ENCODE measurements at places on chromosomes 1 and 21. TPM values are rescaled to one million over a fixed set of nuclear protein-coding genes. Genes with fewer than 3 reads are reported as not detected.

Gene C4BPA
- total RNA-seq, result not detected

Gene ITLN2
- 2.4 TPM for total RNA-seq

- no peaks in the 10 kb centered on the region for H3K27me3 ChIP-seq
- no peak overlapping the region for H3K27ac ChIP-seq
- no peak for DNase-seq
- H3K4me1 ChIP-seq, result no peaks in the 10 kb centered on the region
- peaks cover 20% of the 10 kb centered on the region for H3K36me3 ChIP-seq
Measured at GRCh38 chr1:39048745-39049370, 22.7 kb downstream of the NDUFS5 start.

GRCh38 chr1:1173793-1174415 is at the start of gene TTLL10:
Gene TTLL10 (plus strand): TSS chr1:1173880. CDS start chr1:1179216, 5,336 bp downstream.
- no peaks in the 10 kb centered on the region for H3K27me3 ChIP-seq
- peaks cover 3% of the 10 kb centered on the region for H3K4me1 ChIP-seq
- peaks cover 12% of the 10 kb centered on the region for H3K36me3 ChIP-seq
- H3K27ac ChIP-seq, result no peak within 1 kb of the TSS

Gene LRRC38
- total RNA-seq, result 0.72 TPM

DNA sequence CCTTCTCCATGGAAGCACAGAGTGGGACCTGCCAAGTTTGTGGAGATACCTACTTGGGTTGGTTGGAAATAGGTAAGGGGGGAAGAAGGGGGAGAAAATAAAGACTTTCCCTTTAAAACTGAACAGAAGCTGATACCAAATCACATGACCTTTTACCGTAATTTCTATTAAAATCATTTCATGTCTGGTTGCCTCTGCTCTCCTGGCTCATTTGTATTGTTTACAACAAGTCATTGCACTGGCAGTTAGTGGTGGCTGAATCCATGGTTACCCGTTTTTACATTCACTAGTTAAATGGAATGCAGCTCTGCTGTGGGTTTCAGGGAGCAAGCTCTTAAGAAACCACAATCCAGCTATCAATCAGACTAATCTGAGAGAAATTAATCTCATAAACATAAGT is 353.7 kb upstream of the ESRRG start:
- H3K4me1 ChIP-seq, result no peaks in the 10 kb centered on the region
- no peak overlapping the region for H3K4me3 ChIP-seq
- no peak for DNase-seq

GRCh38 chr1:204706838-204707509 is 21.4 kb upstream of the LRRN2 start:
- DNase-seq, result peak; percentile 79
- peaks cover 25% of the 10 kb centered on the region for H3K27me3 ChIP-seq
- H3K27ac ChIP-seq, result no peak overlapping the region
- no peaks in the 10 kb centered on the region for H3K36me3 ChIP-seq

DNA sequence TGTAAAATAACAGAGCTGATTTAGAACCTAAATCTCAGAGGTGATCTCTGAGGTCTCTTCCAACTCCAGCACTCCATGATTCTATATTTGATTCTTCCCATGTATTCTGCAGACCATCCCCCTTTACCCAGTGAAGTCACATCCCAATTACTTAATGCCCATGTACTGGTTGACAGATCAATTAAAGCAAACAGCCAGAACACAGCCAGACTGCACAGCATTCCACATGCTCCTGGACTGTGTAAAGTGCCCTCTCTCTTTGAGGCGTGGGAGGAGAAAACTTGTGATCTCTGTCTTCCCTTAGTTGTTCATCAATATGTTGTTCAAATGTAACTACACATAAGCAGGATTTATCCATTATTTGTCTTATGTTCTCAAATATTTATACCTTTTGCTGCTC is 18.1 kb downstream of the NOS1AP start:
- H3K4me1 ChIP-seq, result peaks cover 4% of the 10 kb centered on the region
- no peak overlapping the region for H3K27ac ChIP-seq
- no peak overlapping the region for H3K4me3 ChIP-seq
- peaks cover 10% of the 10 kb centered on the region for H3K36me3 ChIP-seq
- H3K27me3 ChIP-seq, result no peaks in the 10 kb centered on the region

Gene FAM72B
- total RNA-seq, result 9.2 TPM

DNA sequence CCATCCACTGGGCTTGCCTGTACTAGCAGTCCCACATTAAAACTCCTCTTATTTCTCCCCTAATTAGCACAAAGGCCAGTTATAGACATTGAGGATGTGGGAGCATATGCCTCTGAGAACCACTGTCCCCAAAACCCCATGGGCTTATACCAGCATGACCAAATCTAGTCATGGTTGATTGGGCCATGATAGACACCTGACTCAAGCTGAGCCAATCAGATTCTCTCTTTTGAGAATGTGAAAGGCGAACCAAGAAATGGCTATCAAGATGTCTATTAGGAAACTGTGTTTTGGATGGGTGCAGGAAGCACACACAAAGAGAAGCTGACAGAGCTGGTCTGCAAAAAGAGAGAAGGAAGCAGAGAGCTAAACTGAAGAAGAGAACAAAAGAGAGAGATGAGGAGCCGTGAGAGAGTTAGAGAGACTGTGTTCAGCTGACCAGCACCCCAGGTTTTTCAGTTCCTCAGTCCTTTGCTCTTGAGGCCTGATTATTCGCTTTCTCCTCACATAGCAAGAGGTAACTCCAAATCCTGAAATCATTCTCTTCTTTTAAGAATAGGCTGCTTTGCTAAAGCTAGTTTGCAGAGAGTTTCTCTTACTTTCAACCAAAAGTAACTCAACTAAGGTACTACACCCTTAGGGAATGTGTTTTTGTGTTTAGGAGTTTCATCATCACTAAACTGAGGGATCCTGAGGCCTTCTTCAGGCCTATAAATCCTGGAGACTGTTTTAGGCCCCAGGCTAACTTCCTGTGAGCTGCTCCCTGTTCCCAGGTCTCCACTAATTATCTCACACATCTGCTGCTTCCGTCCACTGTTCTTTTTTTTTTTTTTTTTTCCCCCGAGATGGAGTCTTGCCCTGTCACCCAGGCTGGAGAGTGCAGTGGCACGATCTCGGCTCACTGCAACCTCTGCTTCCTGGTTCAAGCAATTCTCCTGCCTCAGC is 7.9 kb upstream of the TIPRL start:
- H3K27me3 ChIP-seq, result no peaks in the 10 kb centered on the region
- H3K4me3 ChIP-seq, result no peak overlapping the region
- H3K27ac ChIP-seq, result no peak overlapping the region
- no peak for DNase-seq
- H3K36me3 ChIP-seq, result no peaks in the 10 kb centered on the region

- DNase-seq, result no peak
- H3K4me1 ChIP-seq, result no peaks in the 10 kb centered on the region
- no peaks in the 10 kb centered on the region for H3K36me3 ChIP-seq
Measured at GRCh38 chr1:188888386-188888785, 1589.3 kb downstream of the BRINP3 start.

Gene EFNA3
- total RNA-seq, result 3.9 TPM

- no peak overlapping the region for H3K27ac ChIP-seq
- H3K27me3 ChIP-seq, result peaks cover 28% of the 10 kb centered on the region
- no peak for DNase-seq
- H3K4me3 ChIP-seq, result peak overlapping the region; percentile 92
Measured at GRCh38 chr1:231419738-231420298, 2.3 kb downstream of the EGLN1 start.

GRCh38 chr1:206438554-206438953 is 31.7 kb upstream of the IKBKE start:
- no peak overlapping the region for H3K27ac ChIP-seq
- H3K36me3 ChIP-seq, result peaks cover 37% of the 10 kb centered on the region
- DNase-seq, result no peak
- H3K27me3 ChIP-seq, result no peaks in the 10 kb centered on the region
- no peak overlapping the region for H3K4me3 ChIP-seq
- no peaks in the 10 kb centered on the region for H3K4me1 ChIP-seq

DNA sequence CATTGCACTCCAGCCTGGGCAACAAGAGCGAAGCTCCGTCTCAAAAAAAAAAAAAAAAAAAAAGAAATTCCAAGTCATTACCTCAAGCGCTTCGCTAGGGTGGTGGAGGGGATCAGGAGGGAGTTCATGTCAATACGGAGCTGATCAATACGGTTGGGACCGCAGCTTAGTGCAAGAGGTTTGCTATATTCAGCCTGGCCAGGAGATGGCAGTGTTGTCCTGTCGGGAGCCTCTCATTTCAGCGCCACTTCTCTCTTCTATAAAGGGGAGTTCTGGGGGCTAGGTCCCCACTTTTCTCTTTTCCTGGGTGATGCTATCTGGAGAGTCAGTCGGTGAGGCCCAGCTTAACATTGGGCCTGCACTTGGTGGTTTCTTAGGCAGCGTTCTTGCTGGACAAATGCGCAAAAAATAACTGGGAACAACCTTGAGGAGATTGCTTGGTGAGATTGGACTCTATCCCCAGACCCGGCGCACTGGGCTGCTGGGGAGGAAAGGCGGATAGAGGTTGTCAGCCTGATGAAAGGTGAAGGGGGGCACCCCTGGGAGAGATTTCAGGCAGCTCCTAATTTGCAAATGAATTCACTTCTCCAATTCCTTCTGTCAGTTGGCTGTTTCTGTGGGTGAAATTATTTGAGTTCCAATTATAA is 40.4 kb downstream of the KIAA0040 start:
- H3K4me3 ChIP-seq, result peak overlapping the region; percentile 79
- no peaks in the 10 kb centered on the region for H3K36me3 ChIP-seq
- DNase-seq, result peak; percentile 79
- H3K27me3 ChIP-seq, result no peaks in the 10 kb centered on the region
- H3K27ac ChIP-seq, result no peak overlapping the region
